Activated naive CD4-positive, alpha-beta T cell (primary cell): ENCODE measurements at places on chromosomes 3 and 15.

DNA sequence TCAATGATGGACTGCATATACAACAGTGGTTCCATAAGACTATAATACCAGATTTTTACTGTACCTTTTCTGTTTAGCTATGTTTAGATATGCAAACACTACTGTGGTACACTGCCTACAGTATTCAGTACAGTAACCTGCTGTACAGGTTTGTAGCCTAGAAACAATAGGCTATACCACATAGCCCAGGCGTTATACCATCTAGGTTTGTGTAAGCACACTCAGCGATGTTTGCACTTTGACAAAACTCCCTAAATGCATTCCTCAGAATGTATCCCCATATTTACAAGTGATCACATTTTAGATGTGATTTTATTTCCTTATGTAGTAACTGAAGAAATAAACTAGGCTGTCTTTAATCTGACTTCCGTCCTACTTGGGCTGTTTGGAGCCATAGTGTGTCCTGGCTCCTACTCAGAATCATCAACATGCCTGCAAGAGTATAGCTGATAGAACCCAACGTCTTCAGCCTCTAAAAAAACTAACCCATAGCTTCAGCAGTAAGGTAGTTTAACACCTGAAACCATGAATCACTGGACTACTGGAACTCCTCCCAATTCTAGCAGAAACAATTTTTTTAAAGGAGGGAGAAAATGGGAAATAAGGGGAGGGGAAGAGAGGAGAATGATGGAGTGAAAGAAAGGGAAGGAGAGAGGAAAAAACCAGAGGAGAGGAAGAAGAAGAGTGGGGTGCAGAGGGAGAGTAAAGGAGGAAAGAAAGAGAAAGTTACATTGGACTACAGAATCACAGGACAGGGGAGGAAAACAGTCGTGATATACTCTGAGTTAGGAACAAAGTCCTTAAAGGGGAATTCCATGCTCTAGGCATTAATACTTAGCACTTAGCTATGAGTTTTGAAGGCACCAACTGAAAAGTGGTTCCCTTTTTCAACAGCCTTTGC lies 67.7 kb upstream of the PLXND1 start:
- no peak for DNase-seq

- DNase-seq = no peak
Observed at GRCh38 chr3:56884387-56884786, 82.6 kb upstream of the ARHGEF3 start.

GRCh38 chr3:196631682-196632045 lies 7.8 kb upstream of the NRROS start:
- DNase-seq = no peak

- no peak for DNase-seq
Observed at GRCh38 chr3:106860182-106860581, 517.1 kb upstream of the CCDC54 start.

DNA sequence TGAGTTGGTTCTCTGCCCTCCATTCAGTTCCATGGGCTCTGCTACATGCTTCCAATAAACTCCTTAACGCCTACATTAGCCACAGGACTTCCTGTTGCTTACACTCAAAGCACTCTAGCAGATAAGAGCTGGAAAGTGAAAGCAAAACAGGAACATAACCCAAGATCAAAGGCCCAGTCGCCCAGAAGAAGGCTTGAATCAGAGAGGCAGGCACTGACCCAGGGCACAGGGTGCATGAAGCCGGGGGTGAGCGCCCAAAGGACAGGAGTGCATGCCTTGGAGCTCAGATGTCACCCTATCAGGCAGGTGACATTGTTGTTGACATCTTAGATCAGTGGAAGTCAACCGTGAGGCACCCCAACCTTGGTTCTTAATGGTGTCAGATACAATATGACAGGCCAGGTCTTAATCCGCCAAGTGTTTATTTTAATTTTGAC lies 235.1 kb downstream of the UACA start:
- DNase-seq = no peak

- no peak for DNase-seq
Observed at GRCh38 chr3:180049391-180049790, 12.7 kb upstream of the PEX5L start.

GRCh38 chr15:73589766-73590165 lies 43.4 kb downstream of the NPTN start:
- no peak for DNase-seq

DNA sequence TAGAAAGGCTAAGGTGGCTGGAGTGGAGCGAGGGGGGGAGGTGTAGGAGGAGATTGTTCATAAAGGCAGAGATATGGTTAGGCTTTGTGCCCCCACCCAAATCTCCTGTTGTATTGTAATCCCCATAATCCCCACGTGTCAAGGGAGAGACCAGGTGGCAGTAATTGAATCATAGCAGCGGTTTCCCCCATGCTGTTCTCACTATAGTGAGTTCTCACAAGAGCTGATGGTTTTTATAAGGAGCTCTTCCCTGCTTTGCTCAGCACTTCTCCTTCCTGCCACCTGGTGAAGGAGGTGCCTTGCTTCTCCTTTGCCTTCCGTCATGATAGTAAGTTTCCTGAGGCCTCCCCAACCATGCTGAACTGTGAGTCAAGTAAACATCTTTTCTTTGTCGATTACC lies 64.7 kb upstream of the CFAP161 start:
- no peak for DNase-seq
